ENCODE measurements at places on chromosomes 5 and 9.

DNA sequence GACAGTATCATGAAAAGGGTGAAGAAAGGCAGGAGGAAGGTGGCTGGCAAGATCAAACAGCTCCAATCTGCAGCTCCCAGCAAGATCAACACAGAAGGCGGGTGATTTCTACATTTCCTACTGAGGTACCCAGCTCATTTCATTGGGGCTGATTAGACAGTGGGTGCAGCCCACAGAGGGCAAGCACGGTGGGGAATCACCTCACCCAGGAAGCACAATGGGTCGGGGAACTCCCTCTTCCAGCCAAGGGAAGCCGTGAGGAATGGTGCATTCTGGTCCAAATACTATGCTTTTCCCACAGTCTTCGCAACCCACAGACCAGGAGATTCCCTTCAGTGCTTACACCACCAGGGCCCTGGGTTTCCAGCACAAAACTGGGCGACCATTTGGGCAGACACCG is 66.8 kb downstream of the CAMSAP1 start:
- DNase-seq, result no peak

GRCh38 chr5:146001544-146002190 is 65.3 kb downstream of the SH3RF2 start:
- DNase-seq, result no peak

DNA sequence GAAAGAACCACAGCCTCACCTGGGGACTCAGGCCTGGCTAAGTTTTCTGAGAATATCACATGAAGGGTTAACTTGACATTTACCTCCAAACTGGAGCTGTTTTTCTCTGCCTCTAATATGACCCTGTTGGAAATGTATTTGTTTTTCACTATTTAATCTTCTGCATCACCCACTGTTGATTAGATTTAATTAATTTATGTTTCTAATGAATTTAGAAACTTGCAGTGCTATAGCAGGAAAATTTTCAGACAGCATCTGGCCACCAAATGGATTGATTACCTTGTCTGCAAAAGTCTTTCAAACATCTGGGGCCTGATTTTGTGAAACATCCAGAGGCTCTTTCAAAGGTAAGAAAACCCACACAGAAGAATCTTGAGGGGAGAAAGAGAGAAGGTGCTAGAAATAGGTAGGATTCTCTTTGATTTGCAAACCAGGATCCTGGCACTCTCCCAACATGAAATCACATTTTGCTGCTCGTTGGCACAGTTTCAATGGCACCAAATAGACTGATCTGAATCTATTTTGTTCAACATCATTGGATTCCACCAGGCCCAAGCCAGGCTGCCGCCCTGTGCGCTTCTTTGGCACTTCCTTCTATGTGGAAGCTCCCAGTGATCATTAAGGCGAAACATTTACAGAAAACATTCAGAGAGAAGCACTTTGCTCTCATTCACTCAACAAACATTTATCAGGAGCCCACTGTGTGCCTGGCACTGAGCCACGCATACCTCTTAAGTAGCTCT is 157.3 kb downstream of the PPP2R2B start:
- DNase-seq, result no peak

DNA sequence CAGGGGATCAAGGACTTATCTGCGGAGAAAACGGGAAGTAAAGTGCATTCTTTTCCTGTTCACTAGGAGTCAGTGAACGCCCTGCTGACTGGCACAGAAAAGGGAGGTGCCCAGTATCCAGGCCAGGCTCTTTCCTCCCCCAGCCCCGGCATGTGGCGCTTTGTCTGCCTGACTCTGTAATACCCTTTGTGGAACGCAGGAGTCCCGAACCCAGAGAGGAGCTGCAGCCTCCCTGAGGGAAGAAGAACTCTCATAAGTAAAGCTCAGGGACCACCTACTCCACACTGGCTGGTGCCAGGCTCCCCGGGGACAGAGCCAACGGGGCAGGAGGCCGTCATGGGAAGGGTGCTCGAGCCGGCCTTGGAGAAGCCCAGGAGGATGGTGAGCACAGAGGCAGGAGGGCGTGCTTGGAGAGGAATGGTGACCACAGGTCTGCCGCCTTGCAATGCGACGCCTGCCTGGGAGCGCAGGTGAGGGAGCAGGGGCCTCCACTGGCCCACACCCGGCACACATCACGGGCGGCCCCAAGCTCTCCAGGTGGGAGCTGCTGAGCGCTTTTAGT is 31.5 kb downstream of the VAV2 start:
- no peak for DNase-seq
